ENCODE measurements at places on chromosomes 6 and 20.

- DNase-seq = no peak
Observed at GRCh38 chr6:70241031-70241430, 61.9 kb downstream of the COL9A1 start.

- no peak for DNase-seq
Observed at GRCh38 chr20:20034486-20034885, 17.3 kb downstream of the NAA20 start.

DNA sequence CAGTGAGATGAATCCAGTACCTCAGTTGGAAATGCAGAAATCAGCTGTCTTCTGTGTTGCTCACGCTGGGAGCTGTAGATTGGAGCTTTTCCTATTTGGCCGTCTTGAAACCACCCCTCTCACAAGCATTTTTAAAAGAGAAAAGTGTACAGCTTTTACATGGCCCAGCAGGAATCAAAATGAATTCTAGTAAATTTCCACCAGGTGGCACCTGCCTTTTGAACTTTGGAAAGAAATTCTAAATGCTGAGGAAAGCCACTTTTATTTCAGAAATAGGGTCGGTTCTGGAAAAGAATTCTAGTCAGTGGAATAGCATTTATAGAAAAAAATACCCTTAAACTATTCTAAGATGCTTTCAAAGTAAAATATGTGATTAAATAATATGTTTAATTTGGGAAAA is 647.8 kb downstream of the CD109 start:
- no peak for DNase-seq

DNA sequence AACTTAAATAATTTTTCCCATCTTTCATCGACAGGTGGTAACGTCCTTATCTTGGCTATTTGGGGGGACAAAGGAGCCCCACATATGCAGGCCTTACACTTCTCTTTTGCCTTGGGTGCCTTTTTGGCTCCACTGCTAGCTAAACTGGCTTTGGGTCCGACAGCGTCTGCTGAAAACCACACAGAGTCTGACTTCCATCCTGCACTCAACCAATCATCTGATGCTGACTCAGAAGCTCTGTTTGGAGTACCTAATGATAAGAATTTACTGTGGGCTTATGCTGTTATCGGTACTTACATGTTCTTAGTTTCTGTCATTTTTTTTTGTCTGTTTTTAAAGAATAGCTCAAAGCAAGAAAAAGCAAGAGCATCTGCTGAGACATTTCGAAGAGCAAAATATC is 178.5 kb downstream of the SLC16A10 start:
- DNase-seq = no peak

- DNase-seq = no peak
Observed at GRCh38 chr6:52498538-52499017, 78.3 kb downstream of the TRAM2 start.

GRCh38 chr6:34791701-34792604 is at the start of gene BLTP3A:
Gene BLTP3A (plus strand): TSS chr6:34792083. CDS start chr6:34792251, 168 bp downstream.
- DNase-seq = peak; percentile 92

- DNase-seq = no peak
Observed at GRCh38 chr6:83303426-83303825, 110.3 kb downstream of the RWDD2A start.

GRCh38 chr20:58512808-58513552 is 2.2 kb downstream of the APCDD1L start:
- no peak for DNase-seq

- no peak for DNase-seq
Observed at GRCh38 chr6:122452509-122452908, 19.1 kb downstream of the SERINC1 start.

DNA sequence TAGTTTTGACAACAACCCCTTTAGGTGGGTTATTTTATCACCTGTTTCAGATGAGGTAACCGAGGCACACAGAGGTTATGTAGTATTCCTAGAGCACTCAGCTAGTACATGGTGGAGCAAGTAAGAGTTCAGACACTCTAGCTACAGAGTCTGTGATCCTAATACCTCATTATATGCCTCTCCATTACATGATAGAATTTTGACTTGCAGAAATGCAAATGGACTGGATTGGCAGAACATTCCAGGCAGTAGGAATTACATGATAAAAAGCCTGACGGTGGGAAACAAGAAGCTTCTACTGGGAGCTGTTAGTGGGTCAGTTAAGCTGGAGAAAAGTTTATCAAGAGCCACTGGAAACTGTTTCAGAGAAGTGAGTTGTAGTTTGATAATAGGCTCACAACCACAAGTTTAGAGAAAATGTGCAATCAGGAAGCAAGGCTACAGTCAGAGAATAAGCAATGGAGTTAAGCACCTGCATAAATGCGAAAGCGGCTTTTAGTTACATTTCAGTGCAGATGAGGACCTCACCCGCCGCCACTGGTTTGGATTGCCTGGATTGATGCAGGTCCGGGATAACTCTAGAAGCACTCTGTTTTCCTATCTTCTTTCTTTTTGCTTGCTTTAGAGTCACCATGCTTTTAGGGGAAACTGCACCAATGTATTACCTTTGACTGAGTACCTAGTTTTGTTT is 34.7 kb upstream of the MYLK2 start:
- DNase-seq = no peak

- no peak for DNase-seq
Observed at GRCh38 chr20:24765316-24766142, 183.5 kb upstream of the CST7 start.

DNA sequence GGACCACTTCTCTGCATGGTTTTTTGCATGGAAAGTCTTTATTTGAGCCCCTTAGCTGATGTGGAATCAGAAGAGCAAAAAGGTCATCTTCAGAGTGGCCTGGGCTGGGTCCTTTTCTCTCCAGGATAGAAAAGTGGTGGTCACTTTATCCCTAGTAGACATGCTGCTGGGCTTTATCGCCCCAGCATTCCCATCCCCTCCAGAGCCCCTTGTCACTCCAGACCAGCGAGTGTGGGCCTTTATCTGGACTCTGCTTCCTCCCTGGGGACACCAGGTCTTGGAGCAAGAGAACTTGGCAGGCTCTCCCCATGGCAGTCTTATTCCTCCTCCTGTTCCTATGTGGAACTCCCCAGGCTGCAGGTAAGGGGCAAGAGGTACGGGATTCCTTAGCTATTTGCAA is at the start of gene LY6G6F:
Gene LY6G6F, plus strand, starts transcription at position 268 of the 400 bp plus-strand sequence. Its CDS starts 41 bp downstream, at position 309.
- DNase-seq = no peak

DNA sequence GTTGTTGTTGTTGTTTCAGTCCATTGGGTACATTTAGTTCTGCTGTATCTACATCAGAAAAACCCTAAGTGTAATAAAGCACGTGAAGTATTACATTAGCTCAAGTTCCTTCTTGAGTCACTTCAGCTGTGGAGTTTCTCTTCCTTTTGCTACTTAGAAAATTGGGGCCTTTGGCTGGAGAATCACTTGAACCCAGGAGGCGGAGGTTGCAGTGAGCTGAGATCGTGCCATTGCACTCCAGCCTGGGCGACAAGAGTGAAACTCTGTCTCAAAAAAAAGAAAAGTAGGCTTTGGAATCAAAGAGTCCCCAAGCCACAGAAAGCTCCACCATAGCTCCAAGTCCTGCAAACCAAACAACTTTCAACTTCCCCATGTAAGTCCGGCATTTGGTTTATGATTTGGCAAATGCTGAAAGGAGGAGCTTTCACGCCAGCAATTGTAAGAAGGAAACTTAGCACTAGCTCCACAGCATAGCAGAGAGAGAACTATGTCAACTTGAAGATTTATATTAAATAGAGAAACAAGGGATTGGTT is 56.5 kb upstream of the RNF144B start:
- DNase-seq = no peak

DNA sequence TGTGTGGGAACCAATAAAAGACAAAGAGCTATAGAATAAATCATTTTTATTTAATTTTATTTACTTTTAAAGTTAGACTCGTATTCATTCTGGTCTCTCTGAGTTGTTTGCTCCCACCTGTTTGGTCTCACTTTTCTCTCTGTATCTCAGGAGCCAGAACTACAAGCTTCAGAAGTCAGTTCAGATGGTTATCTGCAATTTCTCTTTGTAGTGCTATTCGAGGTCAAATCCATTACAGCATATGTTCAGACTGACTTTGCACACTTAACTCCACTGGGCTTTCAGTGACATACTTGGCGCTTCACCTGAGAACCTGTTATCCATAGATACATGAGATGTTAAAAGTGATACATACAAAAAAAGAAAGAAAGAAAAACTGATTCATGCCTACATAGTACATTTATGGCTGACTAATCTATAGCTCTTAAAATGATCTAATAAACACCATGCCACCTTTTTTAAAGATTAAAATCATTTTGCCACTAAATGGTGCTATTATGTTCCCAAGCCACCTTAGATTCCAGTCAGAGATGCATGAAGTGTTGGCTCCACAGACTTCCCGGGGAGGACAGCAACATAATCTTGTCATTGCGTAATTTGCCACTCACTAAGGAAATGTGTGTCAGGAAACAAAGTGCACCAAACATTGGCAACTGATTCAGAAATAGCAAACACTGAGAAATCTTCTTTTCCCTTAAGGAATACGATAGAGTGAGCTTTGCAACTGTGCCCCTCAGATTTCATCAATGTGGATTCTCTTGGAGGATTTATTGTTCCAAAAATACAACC is 396.7 kb downstream of the HACE1 start:
- no peak for DNase-seq

Data from GM12892 (cell line).